MV-4-11 (cell line): ENCODE measurements at places on chromosomes 1 and 21.

- DNase-seq, result no peak
Observed at GRCh38 chr1:180235502-180236239, 5.6 kb downstream of the LHX4 start.

DNA sequence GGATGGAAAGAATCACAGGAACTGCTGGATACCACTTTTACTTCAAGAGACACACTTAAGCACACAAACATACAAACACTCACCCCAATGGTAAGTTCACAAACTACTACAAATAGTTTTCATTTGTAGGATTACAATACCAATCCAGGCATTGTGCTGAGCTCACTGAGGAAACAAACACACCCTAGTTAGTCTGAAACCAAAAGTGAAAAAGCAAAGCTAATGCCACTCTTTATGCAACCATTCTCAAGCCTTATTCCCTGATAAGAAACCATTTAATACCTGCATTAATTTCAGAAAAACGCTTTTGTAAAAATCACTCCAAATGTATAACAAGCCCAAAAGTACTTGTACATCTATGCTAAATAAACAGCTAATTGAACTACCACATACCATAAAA lies 38.3 kb downstream of the RNF115 start:
- no peak for DNase-seq

DNA sequence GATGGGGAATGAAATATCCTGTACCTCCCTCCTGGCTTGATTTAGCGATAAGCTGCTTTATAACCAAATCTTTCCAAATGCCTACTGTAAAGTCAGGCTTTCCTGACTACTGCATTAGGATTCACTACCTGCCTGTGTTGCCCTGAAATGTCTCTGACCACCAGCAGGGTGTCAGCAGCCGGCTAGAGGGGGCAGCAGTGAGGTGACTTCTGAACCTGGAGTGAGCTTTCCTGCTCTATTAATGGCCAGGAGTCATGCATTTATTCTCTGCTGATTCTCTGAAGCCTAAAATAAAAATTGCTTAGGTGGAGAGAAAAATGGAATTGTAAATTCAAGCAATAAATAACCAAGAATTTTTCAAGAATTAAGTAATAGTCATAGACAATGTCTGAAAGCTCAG lies 2.5 kb downstream of the BACE2 start:
- peak; percentile 19 for DNase-seq

DNA sequence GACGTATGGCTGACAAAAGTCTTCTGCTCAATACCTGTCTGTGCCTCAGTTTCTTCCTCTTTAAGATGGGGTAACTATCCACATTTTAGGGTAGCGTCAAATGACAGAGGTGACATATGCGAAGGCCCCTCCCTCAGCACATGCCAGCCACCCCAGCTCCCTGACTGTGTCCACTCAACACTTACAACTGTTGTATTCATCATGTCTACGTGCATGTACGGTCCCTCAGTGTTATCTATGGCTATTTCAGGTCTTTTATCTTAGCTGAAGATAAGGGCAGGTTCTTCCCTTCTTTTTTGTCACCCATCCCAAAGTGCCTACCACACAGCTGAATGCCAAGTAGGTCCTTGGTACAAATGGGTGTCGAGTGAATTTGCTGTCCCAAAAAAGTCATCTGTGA lies 8.3 kb upstream of the C1orf198 start:
- DNase-seq, result no peak

DNA sequence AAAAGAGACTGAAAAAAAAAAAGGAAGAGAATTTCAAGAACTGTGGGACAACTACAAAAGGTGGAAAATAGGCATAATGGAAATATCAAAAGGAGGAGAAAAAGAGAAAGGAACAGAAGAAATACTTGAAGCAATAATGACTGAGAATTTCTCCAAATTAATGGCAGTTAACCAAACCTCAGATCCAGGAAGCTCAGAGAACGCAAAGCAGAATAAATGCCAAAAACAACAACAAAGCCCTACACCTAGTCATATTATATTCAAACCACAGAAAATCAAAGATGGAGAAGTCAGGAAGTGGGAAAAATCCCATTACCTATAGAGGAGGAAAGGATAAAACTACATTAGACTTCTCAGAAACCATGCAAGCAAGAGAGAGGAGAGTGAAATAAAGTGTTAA lies 20.7 kb upstream of the AHCYL1 start:
- DNase-seq, result no peak

DNA sequence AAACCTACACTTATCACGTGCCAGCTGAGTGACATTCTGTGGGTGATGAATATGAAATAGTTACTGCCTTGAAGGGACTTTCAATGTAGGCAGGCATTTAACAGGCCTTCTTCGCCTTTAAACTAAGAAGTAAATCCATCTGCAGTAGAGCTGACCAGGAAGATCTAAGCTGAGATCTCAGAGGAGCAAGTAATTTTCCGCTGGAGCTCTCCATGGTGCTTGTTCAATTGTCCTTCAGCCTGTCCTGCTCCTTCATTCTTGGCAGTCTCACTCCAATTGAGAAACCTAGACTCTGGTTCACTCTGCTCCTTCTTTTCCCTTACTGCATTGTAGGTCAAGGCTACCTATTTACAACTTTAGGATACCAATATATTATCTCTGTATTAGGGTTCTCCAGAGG lies 183.5 kb downstream of the HMCN1 start:
- DNase-seq, result no peak

GRCh38 chr1:91065337-91065736 lies 43.5 kb upstream of the ZNF644 start:
- no peak for DNase-seq

DNA sequence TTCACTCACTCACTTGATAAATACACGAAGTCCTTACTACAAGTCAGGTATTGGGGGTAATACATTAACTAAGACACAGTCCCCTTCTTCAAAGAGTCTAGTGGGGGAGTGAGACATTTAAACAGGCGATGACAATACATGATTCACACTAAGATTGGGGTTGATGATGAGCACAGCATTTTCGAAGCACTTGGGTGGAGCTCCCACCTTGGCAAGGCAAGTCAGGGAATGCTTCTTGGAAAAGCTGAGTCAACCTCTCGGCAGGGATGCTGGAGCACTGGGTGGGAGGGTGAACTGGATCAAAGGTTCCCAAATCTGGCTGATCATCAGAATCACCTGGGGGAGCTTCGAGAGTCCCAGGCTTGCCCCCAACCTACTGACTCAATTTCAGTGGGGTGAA lies 57.9 kb upstream of the ENAH start:
- no peak for DNase-seq

DNA sequence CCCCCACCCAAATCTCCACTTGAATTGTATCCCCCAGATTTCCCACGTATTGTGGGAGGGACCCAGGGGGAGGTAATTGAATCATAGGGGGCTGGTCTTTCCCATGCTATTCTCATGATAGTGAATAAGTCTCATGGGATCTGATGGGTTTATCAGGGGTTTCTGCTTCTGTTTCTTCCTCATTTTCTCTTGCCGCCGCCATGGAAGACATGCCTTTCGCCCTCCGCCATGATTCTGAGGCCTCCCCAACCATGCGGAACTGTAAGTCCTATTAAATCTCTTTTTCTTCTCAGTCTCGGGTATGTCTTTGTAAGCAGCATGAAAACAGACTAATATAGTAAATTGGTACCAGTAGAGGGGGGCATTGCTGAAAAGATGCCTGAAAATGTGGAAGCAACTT lies 33.4 kb upstream of the ZNF496 start:
- DNase-seq, result no peak

DNA sequence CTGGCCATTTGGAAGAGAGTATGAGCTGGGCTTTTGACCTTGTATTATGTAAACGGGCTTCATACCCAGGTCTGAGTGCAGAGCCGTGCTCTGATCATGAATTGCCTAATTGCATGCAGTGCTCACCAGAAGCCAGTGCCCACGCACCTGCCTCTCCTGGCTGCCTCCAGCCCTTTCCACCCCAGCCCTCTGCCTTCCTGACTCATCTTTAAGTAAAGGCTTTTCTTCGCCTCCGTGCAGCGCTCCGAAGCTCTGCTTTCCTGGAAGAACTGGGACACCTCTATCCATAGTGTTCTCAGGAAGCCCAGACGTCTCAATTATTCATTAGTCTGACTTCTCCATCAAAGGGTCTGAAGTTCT lies 413.7 kb downstream of the PTPRU start:
- no peak for DNase-seq

GRCh38 chr1:26978901-26979300 lies 14.6 kb upstream of the TRNP1 start:
- DNase-seq, result no peak

GRCh38 chr1:156705918-156706656 lies 704 bp upstream of the CRABP2 start:
- peak; percentile 6 for DNase-seq

GRCh38 chr1:183609313-183609712 lies 19.1 kb upstream of the NCF2 start:
- peak; percentile 92 for DNase-seq

DNA sequence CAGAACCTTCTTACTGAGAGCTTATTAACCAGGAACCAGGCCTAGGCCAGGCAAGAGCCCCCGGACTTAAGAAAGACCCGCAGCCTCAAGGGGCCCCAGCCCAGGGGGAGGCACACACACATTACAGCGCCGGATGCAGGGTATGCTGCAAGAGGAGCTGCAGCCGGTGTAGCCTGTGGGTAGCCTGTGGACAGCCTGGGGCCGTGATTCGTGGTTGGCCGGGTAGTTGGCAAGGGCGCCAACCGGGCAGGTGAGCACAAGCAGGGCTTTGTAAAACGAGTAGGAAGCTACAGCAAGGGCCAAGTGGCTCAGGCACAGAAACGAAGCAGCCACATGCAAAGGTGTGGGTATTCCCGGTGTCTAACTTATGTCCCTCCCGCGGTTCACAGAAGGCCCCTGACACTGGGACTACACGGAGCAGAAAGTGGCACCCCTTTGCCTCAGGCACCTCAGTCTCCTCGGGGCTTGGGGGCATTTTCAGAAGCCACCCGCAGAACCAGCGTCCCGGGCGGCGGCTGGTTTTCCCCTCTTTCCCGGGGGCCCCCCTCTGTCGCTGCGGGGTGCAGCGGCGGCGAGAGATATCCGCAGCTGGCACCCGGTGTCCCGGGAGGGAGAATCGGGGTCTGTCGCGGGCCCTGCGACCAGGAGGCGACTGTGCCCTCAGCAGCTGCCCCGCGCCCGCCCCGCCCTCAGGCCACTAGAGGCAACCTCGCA lies 40.8 kb downstream of the KIAA1614 start:
- DNase-seq, result no peak

GRCh38 chr1:44803312-44804095 lies 3.3 kb downstream of the PLK3 start:
- DNase-seq, result no peak

DNA sequence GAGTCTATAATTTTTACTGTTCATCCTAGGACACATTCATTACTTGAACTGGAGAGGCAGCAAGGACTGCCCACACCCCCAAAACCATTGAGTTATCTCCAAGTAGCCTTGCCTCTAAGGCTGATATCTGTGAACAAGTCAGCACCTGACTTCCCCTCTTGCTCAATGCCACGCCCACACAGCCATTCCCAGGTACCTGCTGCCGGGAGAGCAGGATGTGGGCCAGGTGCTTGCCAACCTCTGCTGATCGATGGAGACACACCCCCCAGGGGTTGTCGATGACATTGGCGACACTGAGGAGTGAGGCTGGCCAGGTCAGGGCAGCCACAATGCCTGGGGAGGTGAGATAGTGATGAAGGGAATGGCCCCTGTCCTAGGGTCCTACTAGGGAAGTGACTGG lies 60.1 kb downstream of the TMCO4 start:
- DNase-seq, result no peak

DNA sequence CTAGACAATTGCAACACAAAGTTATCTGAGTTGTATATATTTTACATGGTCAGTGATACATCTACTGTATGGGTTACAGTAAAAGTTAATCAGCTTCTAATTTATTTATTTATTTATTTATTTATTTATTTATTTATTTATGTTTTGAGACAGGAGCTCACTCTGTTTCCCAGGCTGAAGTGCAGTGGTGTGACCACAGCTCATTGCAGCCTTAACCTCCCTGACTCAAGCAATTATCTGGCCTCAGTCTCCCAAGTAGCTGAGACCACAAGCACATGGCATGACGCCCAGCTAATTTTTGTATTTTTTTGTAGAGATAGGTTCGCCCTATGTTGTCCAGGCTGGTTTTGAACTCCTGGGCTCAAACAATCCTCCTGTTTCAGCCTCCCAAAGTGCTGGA lies 241.6 kb downstream of the PTPRC start:
- no peak for DNase-seq

- no peak for DNase-seq
Observed at GRCh38 chr1:98940069-98940721, 64.5 kb downstream of the PLPPR5 start.

DNA sequence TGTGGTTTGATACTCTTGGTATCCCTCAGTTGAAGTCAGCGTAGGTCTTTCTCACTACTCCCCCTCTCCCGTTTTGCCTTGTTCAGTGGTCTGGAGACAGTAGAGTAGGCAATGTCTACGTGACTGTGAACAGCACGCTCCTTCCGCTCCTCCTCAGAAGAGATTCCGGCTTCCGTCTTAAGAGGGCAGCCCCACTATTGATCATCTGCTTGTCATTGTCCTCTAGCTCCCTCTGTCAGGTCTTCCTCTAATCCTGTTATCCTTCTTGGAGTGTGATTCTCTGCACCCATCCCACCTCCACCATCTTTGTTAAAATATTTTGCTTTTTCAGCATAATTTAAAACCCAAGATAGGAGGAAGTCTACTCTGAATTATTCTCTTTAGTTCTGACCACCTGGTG lies 129.9 kb upstream of the KCNK2 start:
- no peak for DNase-seq

DNA sequence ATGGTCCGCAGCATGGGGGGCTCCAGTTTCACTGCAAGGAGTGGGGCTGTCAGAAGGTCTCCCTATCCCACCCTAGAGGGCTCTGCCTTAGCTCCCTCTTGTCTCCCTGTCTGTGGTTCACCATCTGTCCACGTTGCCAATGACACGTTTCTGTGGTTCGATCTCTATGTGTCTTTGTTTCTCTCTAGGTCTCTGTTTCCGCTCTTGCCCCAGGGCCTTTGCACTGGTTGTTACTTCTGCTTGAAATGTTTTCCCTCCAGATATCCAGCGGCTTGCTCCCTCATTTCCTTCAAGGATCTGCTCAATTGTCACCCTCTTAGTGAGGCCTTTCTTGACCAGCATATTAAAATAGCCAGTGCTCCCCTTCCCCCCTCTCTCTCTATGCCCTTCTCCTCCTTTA lies 8.5 kb upstream of the MRPS15 start:
- no peak for DNase-seq

- DNase-seq, result no peak
Observed at GRCh38 chr1:187203257-187203656, 374.5 kb downstream of the PLA2G4A start.

- DNase-seq, result no peak
Observed at GRCh38 chr1:36160388-36160948, 4.5 kb downstream of the MAP7D1 start.

DNA sequence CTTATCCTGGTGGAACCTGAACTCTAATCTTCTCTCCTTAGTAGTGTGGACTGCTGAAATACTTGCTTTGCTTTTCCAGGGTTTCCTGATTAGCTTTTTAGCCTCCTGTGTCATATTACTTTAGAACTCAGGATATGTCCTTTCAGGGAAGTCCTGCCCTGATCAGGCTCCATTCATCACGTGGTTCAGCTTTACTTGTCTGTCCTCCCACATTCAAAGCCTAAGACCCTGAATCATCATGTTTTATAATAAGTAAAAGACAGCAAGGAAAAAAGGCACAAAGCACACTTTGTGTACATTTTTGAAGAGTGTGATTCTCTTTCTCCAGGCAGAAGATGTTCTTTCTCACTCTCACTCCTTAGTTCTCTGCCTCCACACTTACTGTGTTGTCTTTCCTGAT lies 70.6 kb downstream of the PATJ start:
- no peak for DNase-seq
